ENCODE measurements at places on chromosomes 3 and 15.

GRCh38 chr15:87347806-87348515, 908.6 kb downstream of the NTRK3 start:
- DNase-seq: no peak

DNA sequence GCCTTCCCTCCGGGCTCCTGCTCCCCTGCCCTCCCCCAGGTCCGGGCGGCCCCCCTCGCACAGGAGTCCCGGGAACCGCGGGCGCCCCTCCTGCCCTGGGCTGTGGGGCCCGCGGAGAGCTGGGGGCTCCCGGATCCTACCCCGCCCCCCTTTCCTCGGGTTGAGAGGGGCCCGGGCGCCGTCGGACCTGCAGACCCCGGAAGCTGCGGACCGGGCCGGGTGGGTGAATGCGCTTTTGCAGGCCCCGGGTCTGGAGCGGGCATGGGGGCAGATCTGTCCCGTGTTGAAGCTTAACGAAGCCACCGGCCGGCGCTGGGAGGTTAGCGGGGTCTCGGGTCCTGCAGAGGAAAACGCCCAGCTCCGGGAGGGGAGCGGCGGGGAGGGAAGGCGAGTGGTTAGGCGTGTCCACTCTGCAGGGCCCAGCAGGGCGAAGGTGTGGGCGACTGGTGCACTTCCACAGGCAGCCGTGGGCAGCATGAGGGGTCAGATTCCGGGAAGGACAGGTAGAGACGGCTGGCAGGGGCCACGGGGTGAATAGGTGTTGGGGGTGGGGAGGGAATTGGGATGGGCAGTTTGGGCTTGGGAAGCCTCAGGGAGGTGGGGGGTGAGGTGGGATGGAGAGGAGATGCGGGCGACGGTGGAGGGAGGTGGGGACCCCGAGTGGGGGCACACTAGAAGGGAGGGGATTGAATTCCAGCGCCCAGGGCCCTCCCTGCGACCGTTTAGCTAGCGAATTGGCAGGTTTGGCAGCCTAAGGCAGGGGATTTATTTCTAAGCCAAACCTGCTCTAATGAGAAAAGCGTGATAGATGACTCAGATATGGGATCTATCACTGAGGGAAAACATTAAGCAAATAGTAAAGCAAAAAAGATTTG, 635 bp downstream of the CD276 start:
- DNase-seq: no peak

- no peak for DNase-seq
Observed at GRCh38 chr3:85979034-85979433, 1011.9 kb downstream of the VGLL3 start.

DNA sequence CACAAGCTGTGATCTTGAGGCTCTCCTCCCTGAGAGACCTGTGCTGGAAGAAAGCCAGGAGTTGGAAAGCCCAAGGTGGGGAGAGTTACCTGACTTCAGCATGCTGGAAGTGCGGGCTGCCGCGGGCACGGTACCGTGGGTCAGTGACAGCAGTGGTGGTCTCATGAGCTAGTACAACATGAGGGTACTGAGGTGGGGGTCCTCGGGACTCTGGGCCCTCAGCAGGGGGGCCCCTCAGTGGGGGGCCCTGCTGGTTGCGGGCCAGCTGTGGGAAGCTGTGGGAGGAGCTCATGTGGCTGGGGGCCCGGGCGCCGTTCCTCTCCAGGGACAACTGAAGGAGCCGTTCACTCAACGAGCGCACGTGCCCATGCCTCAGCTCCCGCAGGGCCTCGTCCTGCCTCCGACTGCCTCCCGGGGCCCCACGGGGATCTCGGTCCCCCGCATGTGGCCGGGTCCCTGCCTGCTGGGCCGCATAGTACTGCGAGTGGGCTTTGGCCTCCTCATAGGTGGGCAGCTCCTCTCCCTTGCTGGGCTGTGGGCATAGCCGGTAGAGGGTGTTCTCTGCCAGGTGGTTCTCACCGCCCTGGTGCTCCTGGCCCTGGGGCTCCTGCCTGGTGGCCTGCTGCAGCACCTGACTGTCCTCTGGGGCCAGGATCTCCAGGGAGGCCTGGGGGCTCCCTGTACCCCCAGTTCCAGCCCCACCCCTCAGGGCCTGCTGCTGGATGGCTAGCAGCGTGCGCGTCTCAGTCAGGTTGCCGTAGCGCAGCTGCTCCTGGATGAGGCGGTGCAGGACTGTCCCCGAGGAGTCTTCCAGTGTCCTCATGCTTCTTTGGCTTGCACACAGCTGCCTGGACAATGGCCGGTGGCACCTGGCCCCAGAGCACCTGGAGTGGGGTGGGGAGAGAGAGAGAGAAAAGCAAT, 3.4 kb downstream of the AMOTL2 start:
- no peak for DNase-seq

DNA sequence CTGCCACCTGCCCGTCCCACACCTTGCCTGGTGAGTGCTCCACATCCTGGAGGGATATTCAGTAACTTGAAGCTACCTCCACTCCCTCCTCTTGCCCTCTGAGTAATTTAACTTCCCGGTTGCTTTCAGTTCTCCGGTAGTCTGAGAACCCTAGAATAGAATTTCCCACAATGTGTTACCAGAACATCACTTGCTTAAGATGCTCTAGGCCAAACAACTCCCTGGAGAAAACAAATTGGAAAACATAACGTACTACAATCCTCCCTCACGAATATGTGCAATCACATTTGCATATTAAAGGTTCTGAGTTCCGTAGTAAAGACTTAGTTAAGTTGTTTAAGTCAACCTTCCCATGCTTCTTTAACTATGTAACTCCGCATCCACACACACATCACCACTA, 44.8 kb downstream of the SLCO2A1 start:
- DNase-seq: no peak

DNA sequence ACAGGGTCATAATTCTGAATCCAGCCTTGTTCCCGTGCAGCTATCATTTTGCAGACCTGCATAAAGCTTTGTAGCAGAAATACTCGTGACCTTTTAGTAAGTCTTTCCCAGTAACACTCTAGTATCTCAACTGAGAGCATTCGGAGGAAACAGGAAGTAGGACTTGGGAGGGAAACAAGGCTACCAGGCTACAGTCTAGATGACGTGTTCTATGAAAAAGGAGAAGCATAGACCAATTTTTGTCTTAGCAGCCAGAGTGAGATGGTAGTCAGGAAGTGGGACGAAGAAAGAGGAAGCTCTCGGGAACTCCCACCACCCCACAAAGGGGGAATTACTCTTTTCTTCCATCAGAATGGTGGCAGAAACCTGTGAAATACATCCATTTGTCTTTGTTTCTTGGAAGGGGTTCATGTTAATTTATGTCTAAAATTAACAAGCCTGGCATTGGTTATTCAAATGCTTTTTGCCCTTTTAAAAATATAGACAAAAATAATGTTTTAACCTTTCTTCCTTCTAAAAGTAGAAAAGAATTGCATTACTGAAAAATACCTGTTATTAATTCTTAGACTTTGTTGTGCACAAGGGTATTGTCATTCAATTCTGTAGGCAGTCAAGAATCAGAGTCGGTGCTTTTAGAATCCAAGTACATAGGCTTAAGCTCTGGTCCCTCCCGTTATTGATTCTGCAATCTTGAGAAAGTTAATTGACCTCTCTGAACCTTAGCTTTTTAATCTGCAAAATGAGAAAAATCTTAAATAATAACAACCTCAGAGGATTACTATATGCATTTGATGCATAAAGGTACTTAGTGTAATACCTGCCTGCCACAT, 1.6 kb upstream of the SUCNR1 start:
- DNase-seq: peak; percentile 98

DNA sequence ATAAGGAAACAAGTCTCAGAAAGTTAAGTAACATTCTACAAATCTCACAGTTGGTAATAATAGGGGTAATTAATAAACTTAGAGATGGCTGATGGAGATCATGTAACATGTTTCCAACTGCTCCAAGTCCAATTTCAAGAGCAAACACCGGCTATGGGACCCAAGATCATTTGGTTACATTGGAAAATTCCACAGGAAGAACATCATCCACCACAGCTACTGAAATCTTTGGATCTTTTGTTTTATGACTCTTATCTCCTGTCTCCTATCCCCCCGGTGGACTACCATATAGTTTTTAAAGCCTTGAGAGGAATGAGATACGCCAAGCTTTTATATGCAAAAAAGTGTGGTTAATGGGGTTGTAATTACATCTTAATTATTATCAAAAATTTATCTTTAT, 216.1 kb downstream of the WNT5A start:
- DNase-seq: no peak

DNA sequence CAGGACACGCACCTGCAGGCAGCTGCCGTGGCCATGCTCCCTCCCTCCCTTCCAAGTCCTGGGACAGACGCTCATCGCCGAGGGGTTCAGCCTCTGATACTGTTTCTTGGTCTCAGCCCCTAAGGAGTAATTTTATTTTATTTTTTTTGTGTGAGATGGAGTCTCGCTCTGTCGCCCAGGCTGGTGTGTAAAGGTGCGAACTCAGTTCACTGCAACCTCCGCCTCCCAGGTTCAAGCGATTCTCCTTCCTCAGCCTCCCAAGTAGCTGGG, 53.7 kb downstream of the ADAMTS7 start:
- DNase-seq: no peak

DNA sequence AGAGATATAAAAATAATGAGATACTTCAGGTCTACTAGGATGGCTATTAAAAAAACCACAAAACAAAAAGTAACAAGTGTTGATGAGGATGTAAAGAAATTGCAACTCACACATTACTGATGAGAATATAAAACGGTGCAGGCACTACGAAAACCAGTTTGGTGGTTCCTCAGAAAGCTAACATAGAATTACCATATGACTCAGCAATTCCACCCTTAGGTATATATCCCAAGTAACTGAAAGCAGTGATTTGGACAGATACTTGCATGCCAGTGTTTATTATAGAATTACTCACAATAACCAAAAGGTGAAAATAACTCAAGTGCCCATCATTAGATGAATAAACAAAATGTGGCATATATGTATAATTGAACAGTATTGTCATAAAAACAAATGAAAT, 87.5 kb upstream of the MELTF start:
- DNase-seq: no peak

DNA sequence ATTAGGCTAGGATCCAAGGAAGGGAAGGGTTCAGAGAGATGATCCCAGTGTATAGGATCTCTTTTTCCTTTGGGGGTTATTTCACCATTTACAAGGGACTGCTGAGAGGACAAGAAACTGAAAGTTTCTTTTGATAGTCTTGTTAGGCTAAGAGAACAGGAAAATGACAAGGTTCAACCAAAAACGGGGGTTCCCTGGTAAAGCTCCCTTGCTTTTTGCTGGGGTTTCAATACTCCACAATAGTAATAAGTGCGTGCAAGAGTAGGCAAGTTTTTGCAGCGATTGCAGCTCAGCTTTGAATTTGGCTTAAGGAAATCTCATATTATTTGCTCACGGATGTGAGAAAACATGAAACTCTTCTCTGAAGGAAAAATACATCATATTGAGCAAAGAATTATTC, 18.8 kb upstream of the SUSD5 start:
- no peak for DNase-seq

GRCh38 chr15:38271144-38271543, 18.5 kb downstream of the SPRED1 start:
- no peak for DNase-seq
